ENCODE measurements at places on chromosomes 4 and X.

GRCh38 chrX:84322083-84322827 is 134.3 kb upstream of the RPS6KA6 start:
- no peak for DNase-seq

GRCh38 chr4:48858130-48858529 is 27.2 kb downstream of the OCIAD1 start:
- DNase-seq = no peak

- DNase-seq = no peak
Observed at GRCh38 chrX:131621650-131622049, 77.8 kb downstream of the OR13H1 start.

- DNase-seq = no peak
Observed at GRCh38 chr4:23970201-23970850, 80.5 kb upstream of the PPARGC1A start.

- no peak for DNase-seq
Observed at GRCh38 chrX:39753293-39753996, 344.3 kb downstream of the BCOR start.

DNA sequence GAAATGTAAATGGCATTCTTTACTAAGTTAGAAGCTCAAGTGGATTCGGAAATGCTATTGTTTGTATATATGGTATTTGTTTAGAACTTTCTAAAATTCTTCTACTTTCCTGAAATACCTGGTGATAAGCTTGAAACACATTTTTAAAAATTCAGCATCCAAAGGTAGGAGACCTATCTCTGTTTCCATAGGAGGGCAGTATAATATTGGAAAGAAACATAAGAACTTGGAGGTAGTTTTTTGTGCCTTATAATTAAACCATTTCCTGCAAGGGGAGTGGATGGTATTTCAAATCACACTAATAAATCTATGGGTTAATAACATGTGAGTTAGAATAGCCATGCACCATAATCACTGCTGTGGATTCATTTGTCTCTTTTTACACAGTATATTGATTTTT is 217.4 kb upstream of the AADAT start:
- no peak for DNase-seq

GRCh38 chr4:139144161-139144859 is 32.7 kb downstream of the ELF2 start:
- DNase-seq = no peak

GRCh38 chr4:109434007-109434971 is 674 bp downstream of the SEC24B start:
- no peak for DNase-seq

- peak; percentile 13 for DNase-seq
Observed at GRCh38 chr4:149980941-149981340, 97.3 kb upstream of the DCLK2 start.

- no peak for DNase-seq
Observed at GRCh38 chr4:141645611-141646340, 9.4 kb downstream of the IL15 start.

GRCh38 chr4:17667653-17668201 is 53.3 kb downstream of the MED28 start:
- no peak for DNase-seq

DNA sequence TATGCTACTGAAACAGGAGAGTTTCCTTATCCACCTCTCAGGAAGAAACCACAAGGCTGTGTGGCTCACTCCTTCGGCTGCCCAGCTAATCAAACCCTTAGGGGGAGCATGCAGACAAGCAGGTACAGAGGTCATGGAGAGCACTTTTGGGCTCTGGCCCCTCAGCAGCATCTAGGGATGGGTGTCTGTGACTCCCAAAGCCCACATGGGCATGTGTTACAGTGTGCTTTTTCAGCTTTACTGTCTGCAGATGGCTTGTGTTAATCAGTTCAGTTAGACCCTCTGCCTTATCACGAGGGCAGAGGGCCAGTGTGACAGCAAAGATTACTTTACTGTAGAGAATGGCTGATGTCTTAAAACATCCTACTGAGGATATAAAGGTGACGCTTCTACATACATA is 447.4 kb downstream of the PCDH10 start:
- DNase-seq = no peak

DNA sequence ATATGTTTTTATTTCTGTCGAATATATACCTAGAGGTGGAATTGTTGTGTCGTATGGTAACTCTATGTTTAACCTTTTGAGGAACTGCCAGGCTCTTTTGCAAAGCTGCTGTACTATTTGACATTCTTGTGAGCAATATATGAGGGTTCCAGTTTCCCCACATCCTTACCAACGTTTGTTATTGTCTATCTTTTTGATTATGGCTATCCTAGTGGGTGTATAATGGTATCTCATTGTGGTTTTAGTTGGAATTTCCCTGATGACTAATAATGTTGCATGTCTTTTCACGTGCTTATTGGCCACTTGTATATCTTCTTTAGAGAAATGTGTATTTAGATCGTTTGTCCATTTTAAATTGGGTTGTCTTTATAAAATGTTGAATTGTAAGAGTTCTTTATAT is 24.5 kb downstream of the REPS2 start:
- no peak for DNase-seq

DNA sequence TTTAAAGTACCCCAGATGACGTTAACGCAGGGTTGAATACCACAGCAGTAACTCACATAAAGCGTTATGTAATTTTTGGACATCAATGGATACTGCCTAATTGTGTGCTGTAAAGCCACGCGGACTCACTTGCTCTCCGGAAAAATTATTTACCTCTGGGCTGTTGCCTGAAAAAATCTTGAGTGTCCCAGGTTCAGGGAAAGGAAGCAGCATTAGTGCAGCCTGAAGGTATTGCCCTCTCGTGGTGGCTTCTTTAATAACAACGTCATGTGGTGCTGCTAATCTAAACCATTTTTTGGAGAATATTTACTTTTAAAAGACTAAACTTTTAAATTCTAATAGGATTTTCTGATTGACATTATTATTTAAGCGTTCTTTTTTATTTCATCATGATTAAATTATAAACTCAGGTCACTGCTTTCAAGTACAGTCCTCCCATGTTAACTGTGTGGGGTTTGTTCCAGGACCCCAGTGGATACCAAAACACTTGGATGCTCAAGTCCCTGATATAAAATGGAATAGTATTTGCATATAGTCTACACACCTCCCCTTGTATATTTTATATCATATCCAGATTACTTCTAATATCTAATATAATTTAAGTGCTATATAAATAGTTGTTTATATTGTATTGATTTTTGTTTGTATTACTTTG is 384.8 kb downstream of the FAM133A start:
- no peak for DNase-seq

DNA sequence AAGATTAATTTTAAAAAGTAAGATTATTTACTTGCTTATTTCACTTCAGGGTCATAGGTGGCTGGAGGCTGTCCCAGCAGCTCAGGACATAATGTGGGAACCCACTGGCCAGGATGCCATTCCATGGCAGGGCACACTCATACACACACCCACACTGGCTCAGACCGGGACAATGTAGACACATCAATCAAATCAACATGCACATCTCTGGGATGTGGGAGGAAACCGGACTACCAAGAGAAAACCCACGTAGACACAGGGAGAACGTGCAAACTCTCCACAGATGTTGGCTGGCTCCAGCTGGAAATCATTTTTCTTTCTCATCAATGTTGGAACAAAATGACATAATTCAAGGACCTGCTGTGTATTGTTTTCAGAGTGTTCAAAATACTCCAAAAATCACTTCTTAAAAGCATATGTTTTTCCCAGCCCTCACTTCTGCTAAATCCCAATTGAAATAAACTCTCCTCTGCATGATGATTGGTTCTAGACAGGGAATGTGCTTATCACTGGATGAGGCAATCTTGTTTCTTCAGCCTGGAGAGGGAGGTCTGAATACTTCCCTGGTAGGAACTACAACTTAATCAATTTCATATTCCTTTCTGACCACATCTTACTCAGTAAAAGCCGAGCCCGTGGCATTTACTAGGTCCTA is 18.6 kb upstream of the CPE start:
- no peak for DNase-seq

GRCh38 chrX:44308869-44309268 is 34.6 kb downstream of the EFHC2 start:
- DNase-seq = no peak

DNA sequence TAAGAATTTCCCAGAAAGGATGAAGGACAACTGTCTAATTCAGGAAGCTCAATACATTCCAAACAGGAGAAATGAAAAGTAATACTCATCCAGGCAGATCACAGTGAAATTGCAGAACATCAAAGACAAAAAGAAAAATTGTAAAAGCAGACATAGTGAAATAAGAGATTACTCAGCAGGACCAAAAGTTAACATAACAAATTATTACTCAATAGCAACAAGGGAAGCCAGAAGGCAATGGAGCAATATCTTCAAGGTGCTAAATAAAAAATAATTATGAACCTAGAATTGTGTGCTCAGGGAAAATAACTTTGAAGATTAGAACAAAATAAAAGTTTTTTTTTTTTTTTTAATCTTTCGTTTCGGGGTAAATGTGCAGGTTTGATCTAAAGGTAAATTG is 30.5 kb upstream of the ENPP6 start:
- DNase-seq = no peak

DNA sequence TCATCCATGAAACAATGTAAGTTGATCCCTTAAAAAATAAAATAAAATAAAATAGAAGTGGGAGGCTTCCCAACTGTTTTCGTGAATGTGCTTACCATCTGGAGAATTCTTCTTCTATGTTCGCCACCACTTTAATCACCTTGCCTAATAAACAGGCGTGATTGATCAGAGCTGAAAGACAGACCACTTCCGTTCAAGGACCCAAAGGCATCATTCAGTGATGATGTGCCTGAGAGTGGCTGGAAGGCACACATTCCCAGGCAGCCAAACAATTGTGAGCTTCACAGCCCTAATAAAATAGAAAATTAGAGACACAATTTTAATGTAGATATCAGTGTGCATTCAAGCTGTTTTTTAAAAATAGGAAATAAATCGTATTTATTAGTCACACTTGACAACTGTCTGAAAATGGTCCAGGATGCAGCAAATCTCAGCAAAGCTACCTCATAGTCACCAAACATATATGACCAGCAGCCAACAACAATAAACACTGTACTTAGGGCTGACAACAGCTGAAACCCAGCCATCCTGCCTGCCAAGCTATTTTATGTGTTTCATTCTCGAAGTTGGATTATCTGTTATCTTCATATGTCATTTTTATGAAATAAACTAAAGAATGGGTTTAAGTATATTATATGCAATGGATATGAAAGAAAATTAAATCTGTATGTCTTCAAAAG is 163.2 kb upstream of the FAM9B start:
- DNase-seq = no peak

GRCh38 chrX:134931550-134931949 is 59.2 kb upstream of the SMIM10 start:
- no peak for DNase-seq

- no peak for DNase-seq
Observed at GRCh38 chrX:113353134-113353533, 512.5 kb upstream of the AMOT start.

GRCh38 chrX:110241816-110242215 is 76.1 kb downstream of the AMMECR1 start:
- DNase-seq = no peak

GRCh38 chr4:180134091-180134866 is 2108.9 kb upstream of the TENM3 start:
- DNase-seq = no peak

- DNase-seq = peak; percentile 74
Observed at GRCh38 chr4:6574747-6575502, at the start of gene MAN2B2. Gene MAN2B2, plus strand, starts transcription at chr4:6575189. Its CDS starts 22 bp downstream, at chr4:6575211.

All from effector CD4-positive, alpha-beta T cell (primary cell).